ENCODE measurements at places on chromosomes 3 and 15.

DNA sequence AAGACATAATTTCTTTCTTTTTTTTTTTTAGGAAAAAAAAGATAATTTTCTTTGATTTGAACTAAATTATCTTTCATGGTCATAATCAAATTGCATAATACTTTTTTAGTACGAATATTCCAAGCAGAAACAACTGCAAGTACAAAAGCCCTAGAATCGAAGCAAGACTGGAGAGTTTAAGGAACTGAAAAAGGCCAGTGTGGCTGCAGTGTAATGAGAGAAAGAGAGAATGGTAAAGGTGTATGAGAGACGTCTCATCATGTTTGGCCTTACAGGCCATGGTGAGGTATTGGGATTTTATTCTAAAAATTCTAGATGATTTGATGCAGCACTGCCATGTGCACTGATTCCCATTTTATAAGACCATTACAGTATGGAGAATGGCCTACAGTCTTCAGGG, 180.9 kb downstream of the SUCNR1 start:
- DNase-seq = no peak

DNA sequence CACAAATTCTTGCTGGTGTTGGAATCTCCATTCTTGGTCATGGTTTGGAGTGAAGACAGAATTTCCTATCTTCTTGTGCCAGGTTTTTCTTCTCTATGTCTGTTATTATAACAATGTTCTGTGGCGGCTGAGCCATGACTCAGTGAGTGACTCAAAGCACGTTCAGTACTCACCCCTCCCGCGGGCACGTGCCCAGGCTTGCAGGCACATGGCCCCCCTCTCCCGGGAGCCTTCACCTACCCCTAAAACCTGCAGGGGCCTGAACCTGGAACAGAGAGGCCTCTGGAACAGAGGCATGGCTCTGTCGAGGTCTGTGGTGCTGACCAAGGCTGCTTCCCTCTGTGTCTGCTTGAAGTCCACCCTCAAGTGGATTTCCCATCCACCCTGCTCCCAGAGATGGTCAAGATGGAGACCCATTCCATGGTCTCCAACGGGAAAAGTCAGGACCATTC, 27.6 kb downstream of the PLXNB1 start:
- peak; percentile 85 for DNase-seq

DNA sequence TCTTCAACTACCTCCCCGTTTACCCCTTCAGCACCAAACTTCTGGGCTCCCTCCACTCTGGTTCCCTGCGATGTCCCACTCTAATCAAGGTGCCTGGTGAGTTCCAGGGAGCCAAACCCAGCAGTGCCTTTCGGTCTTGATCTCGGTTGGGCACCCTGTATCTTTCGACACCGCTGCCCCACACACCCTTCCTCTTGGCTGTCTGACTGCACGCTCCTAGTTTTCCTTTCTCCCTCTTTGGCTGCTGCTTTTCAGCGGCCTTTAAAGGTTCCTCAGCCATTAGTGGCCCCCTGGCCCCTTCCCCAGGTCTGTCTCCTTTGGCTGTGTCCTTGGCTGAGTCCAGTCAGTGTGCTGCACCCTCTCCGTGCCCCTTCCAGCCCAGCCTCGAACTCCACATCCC, 784 bp downstream of the TTLL3 start:
- DNase-seq = no peak

DNA sequence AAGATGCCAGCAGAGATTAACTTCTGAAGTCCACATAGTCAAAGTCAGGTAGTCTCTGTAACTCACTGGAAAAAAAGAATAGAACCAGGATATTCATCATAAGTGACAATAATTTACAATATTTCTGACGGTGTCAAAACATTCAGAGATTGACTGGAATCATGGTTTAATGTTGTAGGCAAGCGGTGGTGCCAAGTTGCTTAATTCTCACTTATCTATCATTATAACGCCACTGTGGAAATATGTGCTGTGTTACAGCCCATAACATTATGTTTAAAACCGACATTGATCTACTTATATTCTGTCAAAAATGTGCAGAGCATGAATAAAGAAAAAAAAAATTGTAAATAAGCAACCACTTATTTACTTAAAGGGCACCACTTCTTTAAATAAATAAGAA, 801.7 kb downstream of the DIPK2A start:
- no peak for DNase-seq

DNA sequence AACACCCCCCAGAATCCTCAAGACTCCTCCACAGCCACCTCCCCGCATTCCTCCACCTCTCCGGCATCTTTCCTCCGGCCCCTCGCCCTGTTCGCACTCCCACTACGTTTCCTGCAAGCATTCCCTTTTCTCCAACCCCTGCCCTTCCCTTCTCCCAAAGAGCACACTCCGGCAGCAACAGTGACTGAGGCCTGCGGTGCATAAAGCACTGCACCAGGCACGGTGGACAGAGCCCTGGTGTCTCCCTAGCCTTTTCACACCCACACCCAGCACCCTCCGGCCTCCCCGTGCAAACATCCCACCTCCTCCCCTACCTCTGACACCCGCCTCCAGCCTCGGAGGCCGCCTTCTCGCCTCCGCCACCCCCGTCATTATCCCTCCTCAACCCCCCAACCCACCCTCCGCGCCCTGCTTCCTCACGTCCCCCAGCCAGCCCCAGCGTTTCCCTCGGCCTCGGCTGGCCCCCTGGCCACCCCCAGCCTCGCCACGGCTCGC, 577 bp downstream of the ZNF148 start:
- DNase-seq = peak; percentile 59

DNA sequence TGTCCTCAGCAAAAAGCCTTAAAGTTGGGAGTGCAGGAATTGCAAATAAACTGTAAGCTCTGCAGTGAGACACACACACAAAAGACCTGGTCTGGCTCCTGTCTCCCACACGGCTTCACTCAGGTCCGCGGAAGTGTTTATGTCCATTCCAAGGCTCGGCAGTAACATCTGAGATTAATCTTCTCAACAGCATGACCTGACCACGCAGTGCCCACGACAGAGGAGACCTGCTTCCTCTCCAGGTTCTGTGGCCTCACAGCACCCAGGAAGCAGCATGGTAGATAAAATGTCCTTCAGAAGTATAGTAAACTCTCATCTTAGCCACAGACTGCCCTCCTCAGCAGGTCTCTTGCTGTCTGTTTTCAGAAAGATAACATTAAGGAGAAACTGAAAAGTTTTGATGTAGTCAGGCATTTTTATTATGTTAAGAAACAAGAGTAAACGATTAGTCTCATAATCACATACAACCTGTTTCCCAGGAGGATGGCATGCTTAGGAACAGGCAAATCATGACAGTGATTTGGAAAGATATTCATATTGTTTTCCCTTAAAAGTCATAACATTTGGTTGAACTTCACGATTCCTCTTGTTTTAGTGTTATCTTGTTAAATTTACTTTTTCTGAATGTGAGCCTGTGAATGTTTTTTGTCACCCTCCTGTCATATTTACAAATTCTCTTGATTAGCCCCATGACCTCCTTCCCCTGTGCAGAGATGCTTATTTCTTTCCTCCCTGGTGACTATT, 34.6 kb downstream of the CD200R1L start:
- no peak for DNase-seq

- no peak for DNase-seq
Measured at GRCh38 chr3:39413691-39414420, 7.3 kb downstream of the RPSA start.
